ENCODE measurements at places on chromosomes 13 and 19. TPM values are rescaled to one million over a fixed set of nuclear protein-coding genes. Genes with fewer than 3 reads are reported as not detected.

ZNF99 gene
- not detected for polyA plus RNA-seq

TMTC4 gene
- 2.4 TPM for polyA plus RNA-seq

ZNF880 gene
- 18.4 TPM for polyA plus RNA-seq

RNF17 gene
- not detected for polyA plus RNA-seq

C13orf42 gene
- not detected for polyA plus RNA-seq

NAPSA gene
- polyA plus RNA-seq = 1.6 TPM

ARHGAP45 gene
- 7.4 TPM for polyA plus RNA-seq

CRB3 gene
- 0.38 TPM for polyA plus RNA-seq

FOXA3 gene
- 3.6 TPM for polyA plus RNA-seq

OSCAR gene
- polyA plus RNA-seq = 2.8 TPM
